ENCODE measurements at places on chromosomes 13 and 19.

DNA sequence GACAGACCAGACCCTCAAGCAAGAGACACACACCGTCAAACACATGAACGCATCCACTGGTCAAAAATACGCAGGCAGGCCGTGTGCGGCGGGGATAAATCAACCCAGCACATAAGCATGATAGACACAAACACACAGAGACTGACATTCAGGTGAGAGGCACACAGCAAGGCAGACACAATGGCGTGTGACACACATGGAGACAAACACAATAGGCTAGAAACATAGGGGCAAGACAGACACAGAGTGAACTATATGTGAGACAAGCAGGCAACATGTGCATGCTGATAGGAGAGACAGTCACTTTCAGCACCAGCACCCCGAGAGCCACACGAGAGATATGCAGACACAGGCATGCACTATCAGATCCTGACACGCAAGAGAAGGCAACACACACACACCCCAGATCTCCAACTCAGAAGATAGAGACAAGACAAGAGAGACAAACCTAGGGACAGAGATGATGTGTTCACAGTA is 6.9 kb upstream of the JUNB start:
- no peak for DNase-seq

DNA sequence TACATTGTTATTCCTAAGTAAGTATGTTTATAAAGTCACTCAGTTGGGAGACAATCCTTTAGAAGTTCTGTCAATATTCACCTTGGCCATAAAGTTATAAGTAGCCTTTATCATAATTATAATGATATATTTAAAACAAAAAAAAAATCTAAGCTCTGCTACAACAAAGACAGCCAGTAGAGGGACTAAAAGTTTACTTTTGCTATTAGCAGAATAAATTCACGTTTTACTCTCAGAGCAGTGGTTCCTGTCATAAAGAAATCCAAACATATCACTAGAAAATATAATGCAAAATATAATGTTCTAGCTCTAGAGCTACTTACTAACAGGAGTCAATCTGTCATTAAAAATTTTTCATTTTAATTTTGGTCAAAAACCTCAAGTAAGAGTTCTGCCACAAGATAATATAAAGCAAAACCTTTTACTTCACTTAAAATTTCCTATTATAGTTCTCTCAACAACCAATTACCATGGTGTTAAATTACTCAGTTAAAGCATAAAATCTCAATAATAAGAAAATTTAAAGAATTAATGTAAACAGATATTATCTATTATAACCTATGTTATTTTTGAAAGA is 17.7 kb downstream of the INTS6 start:
- no peak for DNase-seq

DNA sequence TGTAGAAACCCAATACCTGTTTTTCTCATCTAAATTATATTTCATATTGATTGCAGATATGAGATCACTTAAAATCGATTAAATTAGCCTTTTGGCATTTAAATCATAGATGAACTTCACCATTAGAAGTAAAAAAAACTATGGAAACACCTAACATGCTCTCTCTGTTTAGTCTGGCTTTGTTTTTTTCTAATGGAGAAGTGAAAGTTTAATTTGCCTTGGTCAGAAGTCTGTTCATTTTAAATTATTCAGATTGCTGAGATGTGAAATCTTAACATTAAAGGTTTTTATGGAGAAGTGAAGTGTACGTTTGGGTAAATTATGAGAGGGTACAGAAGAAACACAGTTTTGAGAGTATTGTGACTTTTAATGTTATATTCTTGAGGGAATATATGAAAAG is 6.7 kb downstream of the SUGT1 start:
- DNase-seq: no peak

DNA sequence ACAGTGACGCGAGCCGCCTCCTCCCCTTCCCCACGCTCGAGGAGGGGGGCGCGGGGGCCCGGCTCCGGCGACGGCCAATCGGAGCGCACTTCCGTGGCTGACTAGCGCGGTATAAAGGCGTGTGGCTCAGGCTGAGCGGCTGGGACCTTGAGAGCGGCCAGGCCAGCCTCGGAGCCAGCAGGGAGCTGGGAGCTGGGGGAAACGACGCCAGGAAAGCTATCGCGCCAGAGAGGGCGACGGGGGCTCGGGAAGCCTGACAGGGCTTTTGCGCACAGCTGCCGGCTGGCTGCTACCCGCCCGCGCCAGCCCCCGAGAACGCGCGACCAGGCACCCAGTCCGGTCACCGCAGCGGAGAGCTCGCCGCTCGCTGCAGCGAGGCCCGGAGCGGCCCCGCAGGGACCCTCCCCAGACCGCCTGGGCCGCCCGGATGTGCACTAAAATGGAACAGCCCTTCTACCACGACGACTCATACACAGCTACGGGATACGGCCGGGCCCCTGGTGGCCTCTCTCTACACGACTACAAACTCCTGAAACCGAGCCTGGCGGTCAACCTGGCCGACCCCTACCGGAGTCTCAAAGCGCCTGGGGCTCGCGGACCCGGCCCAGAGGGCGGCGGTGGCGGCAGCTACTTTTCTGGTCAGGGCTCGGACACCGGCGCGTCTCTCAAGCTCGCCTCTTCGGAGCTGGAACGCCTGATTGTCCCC is at the start of gene JUNB:
Gene JUNB, plus strand, starts transcription at position 142 of the 706 bp plus-strand sequence. Its CDS starts 286 bp downstream, at position 428.
- peak; percentile 99 for DNase-seq

GRCh38 chr13:93881411-93881810 is 598.1 kb downstream of the DCT start:
- no peak for DNase-seq

GRCh38 chr13:70662231-70662940 is 554.1 kb upstream of the KLHL1 start:
- no peak for DNase-seq

GRCh38 chr19:55902080-55902751 is 29.9 kb downstream of the NLRP13 start:
- no peak for DNase-seq

GRCh38 chr19:23528376-23528775 is 133.1 kb upstream of the ZNF91 start:
- DNase-seq: no peak

GRCh38 chr19:15110418-15110815 is 3.2 kb downstream of the SYDE1 start:
- DNase-seq: no peak

DNA sequence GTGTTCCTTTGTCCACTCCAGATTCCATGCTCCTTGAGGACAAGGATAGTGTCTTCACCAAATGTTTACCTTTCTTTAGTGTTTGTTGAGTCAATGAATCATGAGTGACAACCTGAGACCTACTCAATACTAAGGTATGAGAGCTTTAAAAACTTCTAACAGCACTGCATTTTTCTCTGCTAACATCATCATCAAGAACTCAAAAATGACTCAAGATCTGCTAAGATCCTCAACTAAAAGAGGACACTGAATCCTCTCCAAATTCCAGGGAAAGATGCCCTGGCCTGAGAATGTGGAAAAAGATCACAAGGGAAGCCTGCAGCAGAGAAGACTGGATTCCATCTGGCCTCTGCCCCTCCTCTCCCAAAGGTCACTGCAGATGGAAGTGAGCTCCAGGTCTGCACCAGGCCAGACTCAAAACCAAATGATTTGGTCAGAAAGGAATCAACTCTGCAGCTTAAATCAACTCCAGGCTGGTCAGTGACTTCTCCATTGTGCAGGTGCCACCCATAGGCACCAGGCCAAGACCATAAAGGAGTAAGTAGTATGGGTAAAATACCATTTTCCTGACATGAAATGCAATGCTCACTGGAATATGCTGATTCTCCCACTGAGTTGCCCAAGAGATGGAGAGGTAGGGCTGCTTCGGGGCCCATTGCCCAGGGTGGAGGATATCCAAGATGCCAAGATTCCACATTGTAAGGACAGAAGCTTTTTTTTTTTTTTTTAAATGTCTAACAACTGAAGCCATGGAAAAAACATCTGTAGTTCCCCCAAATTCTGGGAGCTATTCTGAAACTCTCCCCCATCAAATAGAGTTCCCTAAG is 89.5 kb upstream of the DOCK9 start:
- DNase-seq: no peak

DNA sequence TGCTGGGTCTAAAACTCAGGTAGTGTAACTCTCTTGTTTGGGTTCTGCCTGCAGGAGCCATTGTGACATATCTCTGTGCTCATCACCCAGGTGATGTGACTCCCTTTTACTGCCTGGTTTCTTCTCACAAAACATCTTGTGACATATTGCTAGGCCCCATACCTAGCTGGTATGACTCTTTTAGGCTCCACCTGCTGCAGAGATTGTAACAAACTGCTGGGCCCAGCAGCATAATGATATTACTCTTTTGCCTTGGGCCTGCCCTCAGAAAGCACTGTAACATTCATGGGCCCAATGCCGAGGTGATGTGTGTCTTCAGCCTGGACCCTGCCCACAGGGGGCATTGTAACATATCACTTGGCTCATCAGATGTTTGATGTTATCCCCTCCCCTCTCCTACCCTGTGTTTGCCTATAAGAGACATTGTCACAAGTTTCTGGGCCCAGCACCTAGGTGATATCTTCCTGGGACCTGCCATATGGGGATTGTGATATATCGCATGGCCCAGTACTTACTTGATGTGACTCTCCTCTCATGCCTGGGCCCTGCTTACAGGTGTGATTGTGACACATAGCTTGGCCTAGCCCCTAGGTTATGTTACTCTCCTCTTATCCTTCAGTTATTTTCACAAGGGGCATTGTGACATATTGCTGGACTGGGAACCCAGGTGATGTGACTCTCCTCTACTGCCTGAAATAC is 18.0 kb upstream of the ZNF681 start:
- DNase-seq: no peak

DNA sequence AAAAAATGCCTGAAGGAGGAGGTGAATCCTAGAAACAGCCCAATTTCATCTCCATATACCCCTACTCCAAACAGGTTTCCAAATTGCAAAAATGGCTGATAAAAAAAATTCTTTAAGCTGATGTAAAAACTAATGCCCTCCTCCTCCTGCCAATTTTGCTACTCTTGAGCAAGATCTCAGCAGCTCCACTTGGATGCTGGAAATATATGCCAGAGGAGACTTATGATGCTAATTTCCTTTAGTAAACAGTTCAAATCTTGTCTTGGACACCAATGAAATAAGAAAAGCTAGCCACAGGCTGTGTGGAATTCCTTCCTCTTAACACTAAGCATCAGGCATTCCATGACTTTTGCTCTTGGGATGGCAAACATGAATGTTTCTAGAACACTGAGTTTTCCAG is 67.5 kb downstream of the INSR start:
- DNase-seq: no peak

GRCh38 chr13:113765564-113765910 is 6.5 kb downstream of the TMEM255B start:
- DNase-seq: no peak

- no peak for DNase-seq
These were observed 28.8 kb downstream of the TSSK6 start for GRCh38 chr19:19486343-19487076.

DNA sequence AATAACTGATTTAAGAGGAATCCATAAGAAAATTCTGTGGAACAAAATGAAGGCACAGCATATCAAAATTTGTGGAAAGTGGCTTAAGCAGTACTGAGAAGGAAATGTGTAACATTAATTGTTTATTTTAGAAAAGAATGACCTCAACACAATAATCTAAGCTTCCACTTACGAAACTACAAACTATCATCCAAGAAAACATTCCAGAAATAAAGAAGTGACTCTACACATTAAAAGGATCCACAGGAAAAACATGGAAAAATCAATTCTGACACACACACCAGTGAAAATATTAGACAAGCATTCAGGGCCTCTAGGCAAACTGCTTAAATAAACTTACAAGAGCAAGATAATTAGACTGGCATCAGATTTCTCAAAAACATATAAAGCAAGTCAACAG is 14.0 kb downstream of the EXOSC8 start:
- DNase-seq: no peak

DNA sequence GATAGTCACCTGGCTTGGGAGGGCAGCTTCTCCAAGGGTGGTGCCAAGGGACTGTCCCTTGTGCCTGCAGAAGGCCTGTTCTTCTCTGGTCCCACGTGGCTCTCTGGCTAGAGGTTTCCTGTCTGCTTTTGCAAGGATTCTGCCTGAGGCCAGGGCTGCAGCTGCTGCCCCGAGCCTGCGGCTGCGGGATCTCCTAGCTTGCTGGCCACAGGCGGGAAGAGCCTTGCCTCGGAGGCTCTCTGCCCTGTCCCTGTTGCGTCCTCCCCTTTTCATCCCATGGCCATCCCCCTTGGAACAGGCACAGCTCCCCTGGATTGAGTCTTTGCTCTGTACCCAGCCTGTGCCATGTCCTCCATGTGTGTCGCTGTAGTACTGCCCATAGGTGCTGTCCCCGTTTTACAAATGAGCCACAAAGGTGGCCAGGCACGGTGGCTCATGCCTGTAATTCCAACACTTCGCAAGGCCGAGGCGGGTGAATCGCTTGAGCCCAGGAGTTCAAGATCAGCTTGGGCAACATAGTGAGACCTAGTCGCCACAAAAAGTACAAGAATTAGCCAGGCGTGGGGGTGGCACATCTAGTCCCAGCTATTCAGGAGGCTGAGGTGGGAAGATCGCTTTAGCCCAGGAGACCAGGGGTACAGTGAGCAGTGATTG is 9.1 kb downstream of the IRF3 start:
- DNase-seq: no peak

DNA sequence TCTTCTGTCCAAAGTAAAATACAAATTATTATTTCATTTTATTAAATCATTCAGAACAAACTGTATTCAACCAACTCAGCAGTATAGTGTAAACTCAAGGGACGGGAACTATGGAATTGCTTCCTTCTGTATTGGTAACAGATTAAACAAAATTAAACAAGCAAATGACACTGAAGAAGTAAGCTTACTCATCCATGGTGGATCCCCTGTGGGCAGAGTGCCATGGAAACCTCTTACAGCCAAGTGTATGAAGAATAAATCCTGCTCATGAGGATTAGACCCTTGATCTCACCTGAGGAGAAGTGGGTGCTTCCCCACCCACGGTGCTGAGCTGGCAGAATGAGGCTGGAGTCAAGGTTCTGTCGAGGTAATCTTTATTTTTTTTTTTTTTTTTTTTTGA is 18.0 kb upstream of the RFXAP start:
- no peak for DNase-seq

- DNase-seq: no peak
These were observed 13.6 kb upstream of the EPSTI1 start for GRCh38 chr13:43005460-43006236.

- DNase-seq: no peak
These were observed 223.8 kb upstream of the TMTC4 start for GRCh38 chr13:100898431-100898830.

GRCh38 chr19:50478901-50479715 is 2.5 kb upstream of the GARIN5A start:
- no peak for DNase-seq

GRCh38 chr13:76683854-76684253 is 202.4 kb downstream of the KCTD12 start:
- no peak for DNase-seq

DNA sequence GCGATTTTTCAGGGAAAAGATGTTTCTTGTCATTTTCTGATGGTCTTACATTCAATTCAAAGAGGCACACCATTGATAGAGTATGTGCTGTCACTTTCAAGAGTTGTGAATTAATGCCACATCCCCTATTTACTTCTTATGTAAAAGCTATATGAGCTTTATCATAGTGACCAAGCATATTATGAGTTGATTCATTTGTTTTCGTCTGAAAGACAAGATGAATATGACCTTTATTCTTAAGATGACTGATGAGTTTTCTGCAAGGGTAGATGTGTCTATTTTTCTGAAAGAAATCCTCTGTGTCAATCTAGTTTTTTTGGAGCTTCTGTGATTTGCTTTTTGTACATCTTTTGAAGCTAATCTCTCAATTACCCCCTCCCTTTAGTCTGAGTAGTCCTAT is 676.3 kb upstream of the ARGLU1 start:
- no peak for DNase-seq

GRCh38 chr13:113152691-113152983 is 5.8 kb upstream of the PROZ start:
- no peak for DNase-seq
